ENCODE measurements at places on chromosomes 16 and 17.

GRCh38 chr16:14523632-14524031, 106.4 kb downstream of the PARN start:
- no peak for DNase-seq

- DNase-seq, result peak; percentile 58
Measured at GRCh38 chr16:73126525-73126853, 78.6 kb upstream of the ZFHX3 start.

DNA sequence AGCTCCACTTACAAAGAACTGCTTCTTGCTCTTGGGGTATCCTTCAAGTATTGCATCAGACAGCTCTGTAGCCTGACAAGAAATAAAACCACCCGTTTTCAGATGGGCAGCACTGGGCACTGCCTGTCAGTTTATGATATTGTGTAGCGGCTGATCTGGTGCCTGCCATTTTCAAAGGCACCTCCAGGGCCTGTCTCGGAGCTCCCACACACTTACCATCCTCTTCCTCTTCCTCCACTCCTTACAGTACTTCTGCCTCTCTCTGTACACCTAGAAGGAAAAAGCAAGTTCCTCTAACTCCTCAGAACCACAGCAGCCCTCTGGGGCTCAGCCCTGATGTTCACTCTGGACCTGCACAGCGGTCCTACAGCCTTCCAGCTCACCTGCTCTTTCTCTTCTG, 4.4 kb downstream of the PSMC3IP start:
- no peak for DNase-seq

DNA sequence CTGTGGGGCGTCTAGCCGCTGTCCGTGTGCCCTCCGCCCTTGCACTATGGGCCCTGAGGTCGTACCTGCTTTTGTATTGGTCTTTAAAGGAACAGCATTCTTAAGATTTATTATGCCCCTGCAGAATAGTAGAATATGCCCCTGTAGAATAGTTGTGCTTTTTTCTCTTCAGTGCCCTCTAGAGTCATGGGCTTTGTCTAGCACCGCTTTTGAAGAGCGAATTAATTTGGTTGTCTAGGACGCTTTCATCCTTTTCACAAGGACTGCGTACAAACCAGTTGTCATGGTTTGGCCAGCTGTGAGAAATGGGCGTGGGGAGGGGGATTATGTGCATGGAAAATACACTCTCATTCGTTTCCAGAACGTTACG, 621 bp downstream of the CEP95 start:
- DNase-seq, result no peak

DNA sequence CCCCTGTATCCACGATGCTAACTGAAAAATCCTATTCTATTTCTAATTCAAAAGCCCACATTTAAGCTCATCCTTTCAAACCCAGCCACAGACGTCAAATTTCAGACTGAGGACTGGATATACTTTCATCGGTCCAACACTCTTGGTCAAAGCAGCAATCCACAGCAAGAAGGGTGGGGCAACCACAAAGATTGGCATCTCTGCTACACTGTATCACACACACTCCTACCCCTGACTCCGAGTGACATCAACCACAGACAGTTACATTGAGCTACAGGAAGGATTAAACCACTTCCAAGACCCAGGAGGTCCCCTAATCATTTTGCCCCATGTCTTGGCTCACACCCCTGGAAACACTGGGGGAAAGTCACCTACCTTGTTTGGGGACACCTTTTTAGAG, 61.3 kb downstream of the GRIN2A start:
- no peak for DNase-seq

- DNase-seq, result no peak
Measured at GRCh38 chr16:78576941-78577340, 477.5 kb downstream of the WWOX start.

- DNase-seq, result no peak
Measured at GRCh38 chr16:75208861-75209505, 2.0 kb upstream of the CTRB2 start.

Data from tibial nerve (tissue), 4 donors.